Stimulated activated CD4-positive, alpha-beta T cell treated with anti-CD3 and anti-CD28 coated beads, Interleukin-1b, Interleukin-23, amount 100 ng/mL, for 4 hours (primary cell): ENCODE measurements at places on chromosomes 2 and 18.

DNA sequence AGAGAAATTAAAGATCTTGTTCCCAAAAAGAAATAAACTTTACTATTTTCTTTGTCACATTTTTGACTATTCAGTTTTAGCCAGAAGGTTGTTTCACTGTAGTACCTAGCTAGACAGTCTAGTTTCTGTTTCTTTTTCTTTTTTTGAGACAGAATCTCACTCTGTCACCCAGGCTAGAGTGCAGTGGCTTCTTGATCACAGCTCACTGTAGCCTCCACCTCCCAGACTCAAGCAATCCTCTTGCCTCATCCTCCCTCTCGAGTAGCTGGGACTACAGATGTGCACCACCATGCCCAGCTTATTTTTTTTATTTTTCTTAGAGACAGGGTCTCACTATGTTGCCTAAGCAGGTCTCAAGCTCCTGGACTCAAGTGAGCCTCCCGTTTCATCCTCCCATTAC is 2.2 kb downstream of the RBM45 start:
- DNase-seq: no peak

GRCh38 chr2:73105511-73105971 is 7.2 kb downstream of the RAB11FIP5 start:
- DNase-seq: no peak

GRCh38 chr2:220936641-220937197 is 635.4 kb downstream of the EPHA4 start:
- DNase-seq: no peak

DNA sequence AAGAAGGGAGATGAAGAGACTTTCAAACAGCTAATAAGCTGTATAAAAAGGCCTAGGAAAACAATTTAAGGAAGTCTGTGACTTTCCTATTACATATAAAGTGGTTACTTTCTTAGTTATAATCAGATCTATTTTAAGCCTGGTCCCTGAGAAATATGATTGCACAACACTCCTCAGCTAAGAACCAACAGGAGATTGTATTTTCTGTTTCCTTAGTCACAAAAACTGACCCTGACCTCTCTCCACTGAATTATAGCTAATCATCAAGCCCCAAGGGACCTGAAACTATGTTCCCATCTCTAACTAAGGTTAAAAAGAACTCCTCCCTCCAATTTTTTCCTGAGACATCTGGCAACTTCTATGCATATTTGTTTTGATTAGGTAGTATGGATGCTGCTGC is 106.9 kb downstream of the ROCK1 start:
- DNase-seq: no peak

DNA sequence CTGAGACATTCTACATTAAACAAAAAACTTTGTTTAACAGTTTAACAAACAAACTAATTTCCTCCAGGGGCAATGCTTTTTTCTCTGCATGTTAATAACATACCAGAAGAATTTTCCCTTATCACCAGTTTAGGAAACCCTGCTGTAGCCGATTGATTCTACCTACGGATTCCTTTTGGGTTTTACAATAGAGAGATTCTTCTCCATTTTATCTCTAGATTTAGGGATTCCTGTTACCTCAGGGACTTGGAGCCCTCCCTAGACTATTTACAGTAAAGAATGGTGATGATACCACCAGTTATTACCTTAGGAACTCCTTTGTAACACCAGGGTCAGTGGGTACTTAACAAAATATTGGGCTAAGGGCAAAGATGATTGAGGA is 5.3 kb upstream of the ERICH2 start:
- no peak for DNase-seq

DNA sequence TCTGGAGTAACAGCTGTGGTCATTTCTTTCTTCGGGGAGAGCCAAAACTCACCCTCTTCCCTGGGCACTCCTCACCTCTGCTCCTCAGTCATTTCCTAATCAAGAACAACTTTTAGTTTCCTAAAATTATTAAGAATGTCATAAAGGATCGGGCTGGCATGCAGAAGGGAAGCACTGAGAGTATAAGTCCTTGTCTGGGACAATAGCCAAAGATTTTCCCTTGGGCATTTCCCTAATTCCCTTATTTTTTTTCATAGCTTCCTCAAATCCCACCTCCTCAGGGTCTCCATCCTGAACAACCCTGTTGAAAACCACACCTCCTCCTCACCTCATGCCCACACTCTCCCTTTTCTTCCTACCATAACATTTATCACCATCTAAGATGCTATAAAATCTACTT is 115.0 kb downstream of the MREG start:
- no peak for DNase-seq

- no peak for DNase-seq
Measured at GRCh38 chr2:239870276-239870675, 154.9 kb downstream of the NDUFA10 start.

- DNase-seq: no peak
Measured at GRCh38 chr2:71882949-71883472, 264.7 kb downstream of the CYP26B1 start.

- DNase-seq: no peak
Measured at GRCh38 chr2:186017278-186017677, 278.7 kb downstream of the FSIP2 start.

- DNase-seq: peak; percentile 12
Measured at GRCh38 chr2:85436836-85437487, 18.4 kb downstream of the SH2D6 start.

DNA sequence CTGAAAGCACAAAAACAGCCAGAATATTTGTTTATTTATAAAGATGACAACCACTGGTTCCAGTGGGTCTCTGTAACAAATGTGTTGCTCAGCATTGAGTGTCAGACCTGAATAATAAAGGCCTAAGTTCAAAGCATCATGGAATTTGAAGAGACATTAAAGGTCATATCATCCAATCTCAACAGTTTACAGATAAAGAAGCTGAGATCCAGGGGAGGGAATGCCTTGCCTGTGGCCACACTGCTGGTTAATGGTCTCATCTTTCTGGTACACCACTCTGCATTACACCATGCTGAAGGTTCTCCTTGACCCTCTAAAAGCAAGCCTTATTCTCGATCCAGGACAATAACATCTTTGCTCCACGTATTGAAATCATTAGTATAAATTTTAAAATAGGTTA is 446.5 kb upstream of the ACVR2A start:
- no peak for DNase-seq
